ENCODE measurements at places on chromosomes 6 and 20.

DNA sequence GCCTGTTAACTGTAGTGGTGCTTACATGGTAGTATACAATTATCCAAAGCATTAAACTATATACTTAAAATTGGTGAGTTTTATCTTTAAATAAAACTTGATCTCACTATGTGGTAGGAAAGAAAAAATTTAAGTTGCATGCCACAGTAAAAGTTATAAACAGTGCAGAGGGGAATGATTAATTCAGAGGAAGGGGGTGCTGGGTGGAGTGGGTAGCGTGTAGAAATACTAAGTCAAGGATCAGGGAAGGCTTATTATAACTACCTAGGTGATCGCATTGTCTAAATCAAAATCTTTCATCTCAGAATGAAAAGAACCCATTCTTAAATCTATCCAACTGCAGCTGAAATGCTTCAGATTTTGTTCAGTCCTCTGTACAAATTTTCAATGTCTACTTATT, 428.3 kb downstream of the ADGRB3 start:
- DNase-seq = no peak

- no peak for DNase-seq
Measured at GRCh38 chr20:14826543-14827313, 489.3 kb upstream of the FLRT3 start.

GRCh38 chr20:5261763-5262162, 55.0 kb downstream of the PROKR2 start:
- DNase-seq = no peak

DNA sequence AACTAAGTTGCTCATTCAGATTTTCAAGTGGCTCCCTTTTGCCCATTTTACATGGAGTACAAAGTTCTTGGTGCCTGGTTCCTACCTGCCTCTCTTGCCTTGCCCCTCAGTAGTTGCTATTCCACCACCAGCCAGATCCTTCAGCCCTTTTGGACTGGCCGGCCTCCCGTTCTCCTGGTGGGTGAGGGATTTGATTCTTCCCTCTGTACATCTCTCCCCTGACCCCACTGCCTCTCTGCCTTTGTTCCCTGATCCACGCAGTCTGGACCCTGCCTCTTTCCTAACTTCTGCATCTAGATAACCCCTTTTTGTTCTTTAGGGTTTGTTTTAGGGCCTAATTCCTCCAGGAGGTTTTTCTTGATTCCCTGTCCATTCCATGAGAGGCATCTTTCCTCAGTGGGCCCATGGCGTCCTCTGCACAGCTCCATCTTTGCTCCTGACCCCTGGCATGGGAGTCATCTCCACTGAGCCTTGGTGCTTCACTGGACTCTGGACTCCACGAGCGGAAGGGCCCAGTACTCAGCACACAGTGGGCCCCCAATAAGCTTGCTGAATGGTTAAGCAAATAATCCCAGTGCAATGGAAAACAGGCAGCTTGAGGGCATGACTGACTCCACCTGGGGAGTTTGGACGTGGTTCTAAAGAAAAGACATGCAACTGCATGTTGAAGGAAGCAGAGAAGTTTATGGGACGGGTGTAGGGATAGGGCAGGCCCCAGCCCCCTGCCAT, 309.3 kb upstream of the SUPT3H start:
- no peak for DNase-seq
